ENCODE measurements at places on chromosomes 12 and 14.

- DNase-seq: no peak
These were observed 198.5 kb upstream of the PPFIA2 start for GRCh38 chr12:81957631-81958030.

- no peak for DNase-seq
These were observed 14.6 kb upstream of the UBC start for GRCh38 chr12:124928912-124929530.

DNA sequence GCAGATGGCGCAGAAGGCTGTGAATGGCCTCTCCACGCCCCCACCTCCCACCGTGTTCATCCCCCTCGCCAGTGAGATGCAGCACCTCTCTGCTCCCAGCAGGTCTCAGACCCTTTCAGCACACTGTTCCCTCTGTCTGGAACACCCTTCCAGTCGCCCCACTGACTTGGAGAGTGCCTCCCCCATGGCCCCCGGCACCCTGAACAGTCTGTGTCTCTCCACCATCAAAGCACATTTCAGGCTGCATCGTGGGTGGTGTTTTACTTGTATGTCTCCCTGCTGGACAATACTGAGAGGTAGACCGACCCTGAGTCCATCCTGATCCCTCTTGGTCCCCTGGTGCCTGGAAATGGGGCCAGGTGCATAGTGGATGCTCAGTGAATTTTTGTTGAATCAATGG is 34.9 kb downstream of the CACNA2D4 start:
- no peak for DNase-seq

DNA sequence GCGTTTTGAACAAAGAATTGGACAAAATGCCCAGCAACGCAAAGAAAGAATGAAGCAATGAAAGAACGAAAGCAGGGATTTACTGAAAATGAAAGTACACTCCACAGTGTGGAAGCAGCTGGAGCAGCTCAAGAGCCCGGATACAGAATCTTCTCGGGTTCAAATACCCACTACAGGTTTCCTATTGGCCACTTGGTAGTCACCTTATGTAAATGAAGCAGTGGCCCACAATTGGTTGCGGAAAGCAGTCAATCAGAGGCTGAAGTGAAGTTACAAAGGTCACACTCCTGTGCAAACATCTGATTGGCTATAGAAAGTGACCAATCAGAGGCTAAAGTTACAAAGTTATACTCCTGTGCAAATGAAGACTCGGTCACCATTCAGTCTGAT is 15.0 kb upstream of the PPP1R13B start:
- DNase-seq: no peak

DNA sequence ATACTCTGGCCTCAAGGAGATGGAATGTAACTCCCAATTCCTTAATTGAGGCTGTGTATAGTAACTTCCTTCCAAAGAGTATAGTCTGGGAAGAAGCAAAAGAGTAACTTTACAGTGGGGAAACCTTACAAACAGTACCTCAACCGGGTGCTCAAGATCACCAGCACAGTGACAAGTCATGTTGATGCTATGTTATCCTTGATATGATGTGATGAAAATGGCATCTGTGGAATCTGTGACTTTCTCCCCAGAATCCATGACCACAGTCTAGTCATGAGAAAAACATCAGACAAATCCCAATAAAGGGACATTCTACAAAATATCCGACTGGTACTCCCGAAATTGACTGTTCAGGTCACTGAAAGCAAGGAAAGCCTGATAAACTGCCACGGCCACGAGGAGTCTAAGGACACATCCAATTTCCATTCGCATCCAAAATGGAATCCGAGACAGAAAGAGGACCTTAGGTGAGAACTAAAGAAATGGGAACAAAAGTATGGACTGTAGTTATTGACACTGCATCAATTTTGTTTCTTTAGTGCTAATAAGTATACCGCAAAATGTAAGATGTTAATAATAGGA is 97.3 kb upstream of the FRMD6 start:
- no peak for DNase-seq

GRCh38 chr14:73250781-73251500 is 13.6 kb downstream of the PAPLN start:
- no peak for DNase-seq

DNA sequence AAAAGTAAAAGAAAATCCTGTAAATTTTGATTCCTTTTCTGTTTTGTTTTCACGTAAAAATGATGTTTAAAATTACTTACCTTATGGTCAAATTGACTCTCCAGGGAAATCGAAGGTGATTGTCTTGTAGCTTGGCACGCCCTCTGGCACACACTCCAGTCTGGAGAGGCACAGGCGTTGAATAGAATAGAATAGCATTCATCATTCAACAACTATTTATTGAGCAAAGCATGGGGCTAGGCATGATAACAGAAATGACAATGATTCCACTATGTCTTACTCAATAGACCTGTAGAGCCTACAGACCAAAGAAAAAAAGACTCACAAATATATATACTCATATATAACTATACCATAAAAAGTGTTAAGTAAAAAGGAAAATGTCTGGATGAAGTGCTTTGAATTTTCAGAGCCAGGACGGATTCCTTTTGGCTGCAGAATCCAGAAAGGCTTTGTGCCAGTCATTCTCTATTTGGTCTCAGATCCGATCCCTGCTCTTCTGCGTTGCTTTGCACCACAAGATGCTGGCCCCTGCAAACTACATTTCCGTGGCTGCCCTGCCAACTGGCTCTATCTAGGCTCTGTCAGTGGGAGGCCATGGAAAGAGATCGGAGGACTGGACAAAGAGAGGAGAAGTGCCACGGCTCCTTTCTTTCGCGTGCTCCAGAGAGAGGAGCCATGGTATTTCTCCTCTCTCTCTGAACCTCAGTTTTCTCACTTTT is 231.8 kb downstream of the CRADD start:
- DNase-seq: peak; percentile 64

DNA sequence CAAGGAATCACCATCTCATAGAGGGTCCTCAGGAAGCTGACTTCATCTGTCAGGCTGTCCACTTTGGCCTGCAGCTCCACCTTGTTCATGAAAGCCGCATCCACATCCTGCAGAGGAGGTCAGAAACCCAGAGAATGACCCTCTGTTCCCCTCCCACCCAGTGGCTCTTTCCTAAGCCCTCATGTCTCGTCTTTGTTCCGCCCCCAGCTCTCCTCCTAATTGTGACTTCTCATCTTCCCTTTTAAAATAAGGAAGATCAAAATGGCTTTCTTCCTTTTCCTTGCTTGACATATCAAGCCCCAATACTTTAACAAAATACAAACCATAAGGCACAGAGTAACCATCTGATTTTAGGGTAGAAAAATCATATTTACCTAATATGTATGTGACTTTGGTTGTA is 4.4 kb downstream of the KRT76 start:
- no peak for DNase-seq

GRCh38 chr14:67444395-67444794 is 32.4 kb upstream of the PLEK2 start:
- DNase-seq: no peak

DNA sequence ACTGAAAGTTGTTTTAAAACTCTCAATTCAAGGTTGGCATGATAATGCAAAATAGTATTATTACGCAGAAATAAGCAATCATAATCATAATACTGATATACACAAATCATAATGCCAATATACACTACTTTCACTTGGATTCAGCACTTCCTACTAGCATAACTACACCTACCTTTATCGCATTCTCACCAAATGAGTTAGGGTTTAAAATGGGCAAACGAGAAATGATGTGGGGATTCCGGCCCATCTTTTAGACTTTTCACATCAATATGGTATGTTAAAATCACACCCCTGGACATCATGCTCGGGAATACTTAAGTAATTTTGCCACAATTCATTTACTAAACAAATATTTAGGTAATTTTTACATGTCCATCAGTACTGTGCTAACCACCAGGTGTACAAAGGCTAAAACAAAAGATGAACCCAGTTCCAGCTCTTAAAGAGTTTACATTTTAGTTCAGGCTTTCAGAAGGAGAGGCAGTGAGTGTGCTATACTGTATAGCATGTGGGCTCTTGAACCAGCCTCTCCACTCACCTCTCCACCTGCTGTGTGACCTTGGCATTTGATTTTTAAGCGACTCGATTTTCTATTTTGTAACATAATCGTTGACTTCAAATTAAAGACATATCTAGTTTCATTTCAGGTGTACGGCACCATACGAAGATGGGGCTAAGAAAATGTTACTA is 1.1 kb upstream of the USP15 start:
- DNase-seq: no peak

DNA sequence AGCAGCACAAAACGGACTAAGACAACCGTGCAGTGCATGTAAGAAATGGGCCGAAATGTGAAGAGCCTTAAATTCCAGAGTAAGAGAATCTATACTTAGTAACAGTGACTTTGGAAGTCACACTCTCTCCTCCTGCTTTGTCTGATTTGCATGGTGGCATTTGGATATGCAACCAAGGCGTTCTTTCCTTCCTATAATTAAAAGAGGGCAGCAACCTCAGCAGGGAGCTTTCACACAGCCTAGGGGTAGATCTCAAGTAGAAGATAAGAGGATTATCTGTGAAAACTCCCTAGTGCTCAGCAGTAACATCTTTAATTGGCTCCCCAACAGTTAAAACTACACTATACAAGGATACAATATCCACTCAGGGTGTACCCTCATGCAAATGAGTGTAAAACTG is 16.5 kb downstream of the GMFB start:
- DNase-seq: no peak

- no peak for DNase-seq
These were observed 7.8 kb upstream of the PLEKHG3 start for GRCh38 chr14:64696355-64696857.

DNA sequence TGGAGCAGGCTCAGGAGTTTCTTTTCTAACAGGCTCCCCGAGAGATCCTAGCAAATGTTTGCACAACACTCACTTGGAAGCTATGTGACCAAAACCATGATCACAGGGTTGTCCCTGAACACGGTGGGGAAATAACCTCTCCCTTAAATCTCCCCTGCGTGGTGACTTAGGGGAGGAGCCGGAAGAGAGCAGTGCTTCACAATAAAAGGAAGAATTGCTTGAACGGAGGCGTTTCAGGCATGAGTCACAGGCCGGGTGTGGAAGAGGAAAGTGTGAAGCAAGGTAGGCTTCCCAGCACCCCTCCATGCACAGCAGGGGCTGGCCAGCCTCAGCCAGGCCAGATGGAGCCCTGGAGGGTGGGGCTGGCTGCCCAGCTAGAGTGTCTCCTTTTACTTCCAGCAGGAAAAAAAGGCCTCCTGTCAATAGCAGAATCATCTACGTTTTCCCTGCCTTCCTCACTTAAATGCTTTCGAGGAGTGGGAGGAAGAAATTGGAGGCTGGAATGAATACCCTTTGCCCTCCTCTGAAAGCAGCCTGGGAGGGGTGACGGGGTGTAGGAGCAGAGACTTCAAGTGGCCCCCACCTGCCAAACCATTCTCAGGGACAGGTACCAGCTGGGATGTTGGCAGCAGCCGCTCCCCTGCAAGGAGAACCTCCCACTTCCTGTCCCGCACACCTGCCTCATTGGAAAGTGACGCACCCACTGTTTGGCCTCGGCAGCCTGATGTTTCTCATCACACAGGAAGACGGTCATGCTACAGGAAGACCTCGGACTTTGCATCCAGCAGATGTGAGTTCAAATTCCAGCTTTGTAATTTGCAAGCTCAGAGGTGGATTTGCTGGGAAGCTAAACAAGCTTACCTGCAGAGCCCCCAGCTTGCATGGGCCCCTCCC is 30.1 kb upstream of the PPP2R5C start:
- no peak for DNase-seq

DNA sequence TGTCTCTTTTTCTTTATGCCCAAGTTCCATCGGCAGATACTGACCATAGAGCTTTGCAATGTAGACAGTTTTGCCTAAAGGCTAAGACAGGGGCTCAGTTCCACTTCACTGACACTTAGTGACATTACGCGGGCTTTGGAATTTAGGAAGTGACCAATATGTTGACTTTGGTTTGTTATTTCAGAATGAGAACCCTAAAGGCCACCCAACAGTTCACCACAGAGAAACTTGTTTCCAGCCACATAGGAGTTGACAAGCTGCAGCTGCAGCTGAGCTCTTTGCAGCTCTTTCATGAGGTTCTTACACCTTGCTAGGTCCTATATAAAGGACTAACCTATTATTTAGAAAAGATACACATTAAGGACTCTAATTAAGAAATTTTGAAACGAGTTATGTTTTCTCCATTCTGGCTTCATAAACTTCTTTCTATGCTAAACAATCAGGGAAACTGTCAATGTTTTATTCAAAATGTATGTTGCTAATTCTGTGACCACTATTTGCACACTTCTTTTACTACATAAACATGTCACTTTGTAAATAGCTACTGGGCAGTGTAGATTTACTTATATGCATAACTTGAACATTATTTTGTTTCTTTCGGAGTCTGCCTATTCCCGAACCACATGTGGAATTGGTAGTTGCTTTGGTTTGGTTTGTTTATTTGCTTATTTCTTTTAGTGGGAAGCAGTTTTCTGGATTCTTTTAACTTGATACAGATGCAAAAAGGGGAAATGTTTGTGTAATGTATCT is 18.5 kb upstream of the KLRD1 start:
- no peak for DNase-seq

DNA sequence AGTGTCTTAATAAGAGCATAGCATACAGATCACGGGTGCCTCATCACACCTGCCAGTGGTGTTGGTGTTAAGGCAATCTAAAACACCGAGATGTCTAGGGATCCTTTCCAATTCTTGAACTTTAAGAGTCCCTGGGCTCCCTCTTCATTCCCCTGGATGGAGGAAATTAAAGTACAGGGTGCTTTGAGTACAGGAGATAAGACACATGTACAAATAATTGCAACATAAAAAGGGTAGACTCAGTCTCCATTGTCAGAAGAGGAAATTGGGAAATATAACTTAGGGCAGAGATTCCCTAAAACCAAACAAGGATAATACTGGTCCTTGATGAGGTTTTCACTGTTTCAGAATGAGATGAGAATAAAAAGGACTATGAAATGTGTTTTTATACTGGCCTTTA is 34.9 kb downstream of the SCFD1 start:
- no peak for DNase-seq

DNA sequence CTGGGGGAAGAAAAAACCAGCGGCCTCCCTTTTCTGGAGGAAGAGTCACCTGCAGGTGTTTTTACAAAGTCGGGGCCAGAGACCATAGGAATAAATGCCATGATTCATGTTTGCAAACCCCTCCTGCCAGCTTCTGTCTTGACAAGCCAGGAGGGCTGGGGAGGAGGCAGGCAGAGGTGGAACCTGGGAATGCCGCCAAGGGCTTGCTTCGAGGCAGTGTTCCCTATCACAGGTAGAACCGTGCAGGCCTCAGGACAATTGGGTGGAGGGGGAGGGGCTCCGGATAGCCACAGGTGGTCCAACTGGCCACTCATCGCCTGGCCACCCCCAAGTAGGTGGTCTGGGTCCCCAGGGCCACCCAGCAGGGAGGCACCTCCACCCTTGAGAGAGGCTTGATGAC is 14.2 kb upstream of the DLK1 start:
- DNase-seq: no peak

DNA sequence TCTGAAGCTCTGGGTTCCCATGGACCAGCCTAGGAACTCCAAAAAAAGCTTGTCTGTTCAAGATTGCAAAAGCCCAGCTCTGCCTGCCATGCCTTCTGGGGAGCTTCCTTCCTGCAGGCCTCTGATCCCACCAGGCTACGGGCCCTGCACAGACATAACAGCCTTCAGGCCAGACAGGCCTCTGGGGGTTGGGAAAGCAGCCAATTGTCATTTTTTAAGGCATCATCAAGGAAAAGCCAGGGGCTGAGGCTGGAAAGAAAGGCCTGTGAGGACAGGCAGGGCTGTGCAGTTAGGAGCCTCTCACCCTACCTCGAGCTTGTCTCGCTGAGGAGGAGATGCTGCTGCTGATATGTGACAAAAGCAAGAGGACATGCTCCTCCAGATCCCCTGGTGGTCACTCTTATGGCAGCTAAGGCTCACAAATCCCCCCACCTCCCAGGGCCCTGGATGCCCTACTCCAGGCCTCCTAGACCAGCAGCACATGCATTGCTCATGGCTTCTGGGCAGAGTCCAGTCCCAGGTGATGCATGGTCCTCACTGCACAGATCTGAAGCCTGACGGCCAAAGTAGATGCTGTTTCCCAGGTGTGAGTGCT is 2.9 kb downstream of the TMEM229B start:
- DNase-seq: no peak

Data from posterior cingulate gyrus (tissue), 11 donors.